ENCODE measurements at places on chromosomes 3 and 15.
A peak's percentile ranks its signal among the peaks of the same experiment; 100 is the strongest.

DNA sequence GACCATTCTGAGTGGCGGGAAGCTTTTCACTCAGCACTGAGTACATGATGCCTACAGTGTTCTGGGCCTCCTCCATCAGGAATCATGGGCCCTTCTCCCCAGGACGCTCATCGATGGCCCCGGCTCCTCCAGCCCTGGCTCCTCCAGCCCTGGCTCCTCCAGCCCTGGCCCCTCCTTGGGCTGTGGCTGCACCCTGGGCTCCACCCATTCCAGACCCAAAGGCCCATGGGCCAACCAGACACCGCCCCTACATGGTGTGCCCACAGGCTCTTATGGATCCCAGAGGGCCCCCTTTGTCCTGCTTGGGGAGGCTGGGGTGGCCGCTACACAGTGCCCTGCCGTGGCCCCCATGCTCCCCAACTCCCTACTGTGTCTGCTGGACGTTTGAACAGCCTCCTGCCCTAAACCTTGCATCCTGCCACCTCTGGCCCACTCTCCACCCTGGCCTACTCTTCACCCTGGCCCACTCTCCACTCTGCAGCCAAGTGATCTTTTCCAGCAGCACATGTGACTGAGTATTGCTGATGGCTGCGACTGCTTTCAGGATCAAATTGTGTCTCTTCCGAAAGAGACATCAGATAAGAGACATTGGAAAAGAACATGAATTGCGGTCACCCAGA lies 57.9 kb downstream of the APBA2 start:
- no peak for DNase-seq

DNA sequence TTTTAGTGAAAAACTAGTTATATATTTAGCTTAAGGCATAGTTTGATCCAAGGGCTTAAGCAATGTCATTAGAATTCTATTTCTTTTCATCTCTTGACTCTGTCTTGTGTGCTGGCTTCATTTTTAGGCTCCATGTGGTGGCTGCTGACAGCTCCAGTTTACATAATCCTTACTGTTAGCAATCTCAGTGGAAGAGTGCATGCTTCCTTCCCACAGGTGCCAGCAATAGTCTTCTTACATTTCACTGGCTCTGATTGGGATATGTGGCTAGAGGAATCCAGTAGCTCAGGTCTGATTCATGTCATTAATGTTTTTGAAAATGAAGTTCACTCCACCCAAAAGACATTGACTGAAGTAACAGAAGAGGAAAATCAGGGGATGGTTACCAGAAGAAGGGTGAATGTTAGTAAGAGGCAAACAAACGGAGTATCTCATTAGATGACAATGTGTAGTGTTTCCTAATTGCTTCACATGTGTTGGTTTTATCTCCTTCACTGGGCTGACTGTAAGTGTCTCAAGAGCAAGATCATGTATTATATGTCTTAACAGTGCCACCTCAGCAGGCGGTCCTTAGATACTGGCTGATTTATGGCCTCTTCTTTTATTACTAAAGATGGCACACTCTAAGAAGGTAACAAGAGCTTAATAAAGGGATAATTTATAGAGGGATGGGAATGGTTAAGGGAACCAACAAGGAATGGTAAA lies 25.6 kb upstream of the TCF12 start:
- no peak for DNase-seq

GRCh38 chr3:118533676-118534075 lies 501.0 kb downstream of the IGSF11 start:
- no peak for DNase-seq

DNA sequence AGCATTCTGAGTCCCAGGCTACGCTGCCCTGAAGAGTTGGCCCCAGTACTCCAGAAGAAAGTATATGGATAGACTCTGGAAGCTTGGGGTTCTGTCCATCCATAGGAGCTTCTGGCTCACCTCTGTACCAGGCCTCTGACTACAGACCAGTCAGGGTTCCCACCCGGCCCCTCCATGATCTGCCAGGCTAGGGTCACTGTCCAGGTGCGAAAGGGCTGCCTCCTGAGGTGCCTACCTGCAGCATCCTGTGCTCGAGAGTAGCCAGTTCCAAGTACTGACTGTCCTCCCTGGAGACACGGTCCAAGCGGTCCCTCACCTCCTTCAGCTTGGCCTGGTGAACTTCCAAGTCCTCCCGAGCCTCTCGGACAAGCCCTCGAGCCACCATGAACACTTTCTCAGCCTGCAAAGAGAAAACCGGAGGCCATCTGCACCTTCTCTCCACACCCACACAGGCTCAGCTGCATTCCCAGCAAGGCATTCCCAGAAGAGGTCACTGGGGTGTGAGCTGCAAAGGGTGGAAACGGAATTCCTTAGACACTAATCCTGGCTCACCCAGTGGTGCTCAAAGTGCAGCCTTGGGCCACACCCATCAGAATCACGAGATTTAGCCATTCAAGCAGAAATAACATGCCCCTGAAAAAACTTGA lies 3.7 kb upstream of the PLXNB1 start:
- DNase-seq: no peak

DNA sequence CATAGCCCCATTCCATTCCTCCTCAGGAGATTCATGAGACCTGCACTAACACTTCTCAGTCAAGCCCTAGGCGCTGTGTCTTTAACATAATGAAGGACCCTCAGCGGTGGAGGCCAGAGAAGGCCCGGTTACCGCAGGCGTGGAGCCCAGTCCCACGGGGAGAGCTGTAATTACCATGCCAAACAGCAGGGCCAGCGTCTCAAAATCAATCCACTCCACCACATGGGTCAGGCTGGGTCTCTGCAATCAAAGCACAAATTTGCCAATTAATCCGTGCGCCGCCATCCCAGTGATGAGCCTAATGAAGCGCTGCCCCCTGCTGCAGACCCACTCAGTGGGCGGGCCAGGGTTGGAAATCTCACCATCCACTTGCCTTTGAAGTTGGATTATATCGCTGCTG lies 109.7 kb downstream of the OCA2 start:
- DNase-seq: no peak

DNA sequence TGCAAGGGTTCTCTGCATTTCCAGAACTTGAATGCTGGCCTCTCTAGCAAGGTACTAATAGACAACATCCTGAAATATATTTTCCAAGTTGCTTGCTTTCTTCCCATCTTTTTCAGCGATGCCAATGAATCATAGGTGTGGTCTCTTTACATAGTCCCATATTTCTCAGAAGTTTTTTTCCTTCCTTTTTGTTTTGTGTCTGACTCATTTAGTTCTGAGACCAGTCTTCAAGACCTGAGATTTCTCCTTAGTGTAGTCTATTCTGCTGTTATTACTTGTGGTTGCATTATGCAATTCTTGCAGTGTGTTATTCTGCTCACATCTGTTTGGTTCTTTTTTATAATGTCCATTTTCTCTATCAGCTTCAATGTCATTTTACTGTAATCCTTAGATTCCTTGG lies 1265.0 kb upstream of the ALCAM start:
- no peak for DNase-seq

GRCh38 chr3:60131618-60132017 lies 1081.8 kb upstream of the CFAP20DC start:
- DNase-seq: no peak

- no peak for DNase-seq
Measured at GRCh38 chr15:67178569-67179210, 75.8 kb downstream of the AAGAB start.

DNA sequence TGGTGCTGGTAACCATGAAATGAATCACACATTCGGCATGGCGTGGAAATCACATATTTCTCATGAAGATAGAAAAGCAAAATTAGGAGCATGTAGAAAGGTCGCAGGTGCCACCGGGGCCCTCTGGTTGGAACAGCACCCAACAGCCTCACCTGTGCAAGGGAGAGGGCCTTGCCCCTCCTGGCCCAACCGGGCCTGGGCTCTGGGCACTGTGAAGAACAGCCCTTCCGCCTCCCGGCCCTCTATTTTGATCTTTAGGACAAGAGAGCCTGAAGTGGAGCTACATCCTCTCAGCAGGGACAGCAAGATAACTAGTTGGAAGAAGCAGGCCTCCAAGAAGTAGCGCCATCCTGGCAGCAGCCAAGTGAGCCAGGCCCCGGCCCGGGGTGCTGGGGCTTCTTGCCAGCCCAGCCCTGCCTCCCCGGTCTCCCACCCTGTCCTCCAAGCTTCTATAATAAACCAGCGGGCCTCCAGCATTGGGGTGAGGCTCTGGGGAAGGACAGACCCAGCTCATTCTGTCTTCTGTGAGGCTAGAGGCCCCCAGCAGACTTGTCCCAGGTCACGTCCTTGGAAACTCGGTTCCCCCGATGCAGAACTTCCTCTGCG lies 46.1 kb upstream of the FGD5 start:
- DNase-seq: no peak

DNA sequence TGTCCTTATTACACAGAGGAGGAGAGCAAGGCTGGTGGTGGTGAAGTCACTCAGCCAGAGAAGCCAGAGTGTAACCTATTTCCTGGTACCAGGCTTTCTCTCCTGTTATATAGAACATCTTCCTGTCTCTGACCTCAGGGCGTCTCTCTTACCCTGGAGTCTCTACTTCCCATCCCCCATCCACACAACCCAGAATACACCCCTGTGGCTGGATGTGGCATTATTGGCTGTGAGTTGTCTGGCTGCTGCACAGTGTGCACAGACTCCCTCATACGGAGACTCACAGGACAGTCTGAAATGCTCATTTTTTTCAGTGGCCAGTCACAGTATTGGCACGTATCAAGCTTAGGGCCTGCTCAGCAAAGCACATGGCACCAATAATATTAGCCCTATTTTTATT lies 8.6 kb downstream of the PODXL2 start:
- DNase-seq: peak; percentile 17

DNA sequence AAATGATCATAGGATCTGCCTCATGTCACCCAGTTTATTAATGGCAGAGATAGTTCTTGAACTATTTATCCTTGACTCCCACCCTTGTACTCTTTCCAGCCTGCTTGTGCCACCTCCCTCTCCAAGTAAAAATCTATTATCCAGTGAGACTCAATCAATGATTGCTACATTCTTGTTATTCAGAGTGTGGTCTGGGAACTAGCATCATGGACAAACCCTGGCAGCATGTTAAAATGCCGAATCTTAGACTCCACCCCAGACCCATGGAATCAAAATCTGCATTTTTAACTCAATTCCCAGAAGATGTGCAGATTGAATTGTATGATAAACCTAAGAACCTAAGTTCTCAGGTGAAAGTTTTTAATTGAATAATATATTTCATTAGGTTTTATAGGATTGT lies 34.7 kb upstream of the PYDC2 start:
- no peak for DNase-seq

DNA sequence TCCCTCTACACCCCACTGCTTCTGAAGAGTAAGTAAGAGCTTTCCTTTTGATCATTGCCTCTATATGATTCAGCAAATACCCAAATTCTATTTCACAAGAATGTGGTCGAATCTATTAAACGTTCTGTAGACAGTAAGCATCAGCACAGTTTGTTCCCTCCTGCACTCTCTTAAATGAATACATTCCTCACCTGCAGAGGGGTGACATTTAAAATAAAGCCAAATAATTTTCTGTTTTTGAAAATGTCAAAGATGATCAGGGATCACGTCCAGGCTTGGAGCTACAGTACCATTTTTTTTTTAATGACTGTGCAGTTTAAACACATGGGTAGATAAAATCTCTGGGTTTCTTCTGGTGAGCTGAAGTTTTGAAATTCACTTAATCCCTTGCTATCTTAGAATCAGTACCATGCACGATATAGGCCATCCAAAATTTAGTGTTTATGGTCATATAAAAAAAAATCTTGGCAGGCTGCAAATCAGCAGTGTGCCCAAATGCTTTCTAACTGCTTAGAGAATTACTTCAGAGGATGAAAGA lies 12.8 kb downstream of the PYDC2 start:
- DNase-seq: no peak

- no peak for DNase-seq
Measured at GRCh38 chr15:68781766-68782588, 38.7 kb downstream of the ANP32A start.

DNA sequence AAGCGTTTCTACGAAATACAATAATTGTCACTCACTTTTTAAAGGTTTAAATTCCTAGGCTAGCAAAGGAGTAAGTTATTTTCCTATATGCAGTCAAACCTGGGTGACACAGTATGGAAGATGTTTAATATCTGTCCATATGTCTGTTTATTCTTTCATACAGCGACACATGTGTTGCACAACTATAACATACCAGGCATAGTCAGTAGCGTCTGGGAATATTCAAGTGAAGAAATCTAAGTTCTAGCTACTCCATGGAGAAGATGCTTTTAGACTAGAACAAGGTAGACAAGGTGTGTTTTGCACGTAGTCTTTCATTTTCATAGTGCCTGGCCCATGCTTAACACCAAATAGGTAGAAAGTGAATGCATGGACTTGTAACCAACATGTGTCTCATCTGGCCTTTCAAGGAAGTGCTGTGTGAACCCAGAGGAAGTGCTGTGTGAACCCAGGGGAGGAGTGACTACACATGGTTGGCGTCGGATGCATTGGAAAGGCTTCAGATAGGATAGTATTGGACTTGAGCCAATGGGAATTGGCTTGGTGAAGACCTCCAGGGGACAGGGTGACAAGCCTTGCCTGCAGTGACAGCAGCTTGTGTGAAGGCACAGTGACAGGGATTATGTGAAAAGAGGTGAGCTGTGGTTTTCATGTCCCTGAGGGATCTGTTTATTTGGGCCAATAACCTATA lies 267.0 kb downstream of the PTPRG start:
- DNase-seq: no peak

- no peak for DNase-seq
Measured at GRCh38 chr3:12371525-12372140, 82.8 kb downstream of the PPARG start.

GRCh38 chr3:16252243-16252978 lies 12.3 kb downstream of the DPH3 start:
- peak; percentile 19 for DNase-seq

GRCh38 chr15:84824260-84825007 lies 7.3 kb downstream of the ALPK3 start:
- DNase-seq: no peak

DNA sequence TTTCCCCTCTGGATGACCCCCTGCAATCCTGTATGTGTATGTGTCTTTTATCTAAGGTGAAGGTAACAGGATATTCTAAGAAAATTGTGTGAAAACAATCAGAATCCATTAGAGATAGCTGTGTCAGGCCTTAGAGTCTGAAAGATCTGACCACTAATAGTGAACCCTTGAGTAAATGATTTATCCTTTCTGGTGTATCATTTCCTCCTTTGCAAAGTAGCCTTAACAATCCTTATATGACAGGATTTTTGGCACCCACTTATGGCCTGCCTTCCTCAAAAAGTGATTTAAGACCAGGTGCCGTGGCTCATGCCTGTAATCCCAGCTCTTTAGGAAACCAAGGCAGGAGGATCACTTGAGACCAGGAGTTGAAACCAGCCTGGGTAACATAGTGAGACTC lies 110.2 kb downstream of the RBPMS2 start:
- no peak for DNase-seq

GRCh38 chr3:162938083-162938482 lies 1441.5 kb downstream of the OTOL1 start:
- no peak for DNase-seq

DNA sequence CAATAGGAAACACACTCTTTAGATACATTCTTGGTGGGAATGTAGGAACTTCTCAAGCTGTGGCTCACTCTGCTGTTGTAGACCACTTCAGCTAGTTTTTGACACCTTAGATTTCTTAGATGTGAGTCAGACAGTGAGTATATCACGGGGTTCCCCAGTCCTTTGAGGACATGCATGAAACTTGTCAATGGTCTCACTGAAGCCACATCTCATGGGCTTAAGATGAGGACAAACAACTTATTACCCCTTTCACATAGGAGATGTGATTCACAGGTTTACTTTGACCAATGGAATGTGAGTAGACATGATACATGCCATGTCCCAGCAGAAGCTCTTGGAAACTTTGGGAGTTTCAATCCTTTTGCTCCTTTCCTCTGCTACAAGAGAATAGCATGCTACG lies 325.5 kb downstream of the CHST2 start:
- no peak for DNase-seq

GRCh38 chr15:31499236-31499952 lies 172.8 kb downstream of the KLF13 start:
- no peak for DNase-seq

Data from NAMALWA (cell line).